ENCODE measurements at places on chromosomes 6 and 20.

DNA sequence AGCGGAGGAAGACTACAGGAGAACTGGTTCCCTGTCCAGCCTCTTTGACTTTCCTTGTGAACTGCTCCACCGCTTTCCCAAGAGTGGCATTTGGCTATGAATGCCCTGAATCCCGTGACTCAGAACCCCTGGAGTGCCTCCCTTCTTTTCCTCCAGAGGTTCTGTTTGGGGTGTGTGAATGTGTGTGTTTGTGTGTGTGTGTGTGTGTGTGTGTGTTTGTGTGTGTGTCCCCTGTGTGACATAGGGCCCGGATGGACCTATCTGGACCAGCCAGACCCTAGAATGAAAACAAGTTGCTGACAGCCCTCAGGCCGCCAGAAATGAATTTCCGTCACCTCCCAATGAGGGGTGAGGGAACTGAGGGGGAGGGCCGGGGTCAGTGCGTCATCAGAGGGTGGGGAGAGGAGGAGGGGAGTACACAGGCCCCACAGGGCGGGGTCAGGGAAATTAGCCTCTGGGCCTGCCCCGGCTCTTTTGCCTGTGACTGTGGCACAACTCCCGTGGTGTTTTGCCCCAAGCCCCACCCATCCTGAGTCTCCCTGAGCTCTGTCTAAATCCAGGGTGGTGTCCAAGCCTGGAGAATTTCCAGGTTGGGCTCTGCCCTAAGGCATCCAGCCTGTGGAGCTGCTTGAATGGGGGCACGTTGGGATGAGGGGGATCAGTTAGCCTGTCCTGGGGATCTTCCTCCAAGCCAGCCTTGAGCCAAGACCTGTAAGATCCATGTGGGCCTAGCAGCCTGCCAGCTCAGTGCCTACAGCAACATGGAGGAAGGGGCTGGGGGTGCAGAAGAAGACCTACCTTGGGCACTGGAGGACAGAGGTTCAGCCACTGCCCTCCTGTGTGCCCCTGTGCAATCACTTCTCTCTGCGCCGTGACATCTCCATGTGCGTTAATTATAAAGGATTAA lies 15.2 kb upstream of the MRPS18A start:
- peak; percentile 96 for DNase-seq

DNA sequence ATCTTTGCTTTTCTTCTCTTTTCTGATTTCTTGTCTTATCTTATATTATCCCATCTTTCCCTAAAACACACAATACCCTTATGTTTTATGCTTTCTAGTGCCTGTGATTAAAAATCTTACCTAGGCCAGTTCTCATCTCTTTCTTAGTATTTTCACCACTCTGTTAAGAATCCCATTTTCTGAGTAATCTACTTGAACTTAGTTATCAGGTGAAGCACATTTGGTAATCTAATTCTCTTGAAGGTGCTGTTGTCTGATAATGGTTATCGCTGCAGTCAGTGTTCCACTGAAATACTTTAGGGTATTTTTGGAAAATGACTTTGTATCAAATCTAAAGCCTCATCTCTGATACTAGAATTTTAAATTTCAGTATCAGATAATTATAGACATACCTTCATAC lies 192.5 kb upstream of the MAN1A1 start:
- no peak for DNase-seq

DNA sequence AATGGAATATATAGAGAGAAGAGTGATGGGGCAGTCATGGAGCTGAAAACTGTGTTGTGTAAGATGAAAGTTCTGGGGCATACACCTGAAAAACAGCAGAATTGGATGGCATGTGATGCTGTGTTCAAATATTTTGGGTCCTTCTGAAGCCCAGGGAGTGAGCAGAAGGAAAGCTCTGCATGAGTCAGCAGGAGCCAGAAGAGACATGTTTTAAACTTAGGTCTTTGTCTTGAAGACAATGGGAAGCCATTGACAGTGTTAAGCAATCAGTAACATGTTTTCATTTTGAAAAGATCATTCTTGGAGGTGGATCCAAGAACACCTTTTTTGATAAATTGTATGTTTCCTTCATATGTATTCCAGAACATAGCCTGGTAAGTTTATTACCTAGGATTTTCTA lies 38.9 kb upstream of the MAFB start:
- no peak for DNase-seq

DNA sequence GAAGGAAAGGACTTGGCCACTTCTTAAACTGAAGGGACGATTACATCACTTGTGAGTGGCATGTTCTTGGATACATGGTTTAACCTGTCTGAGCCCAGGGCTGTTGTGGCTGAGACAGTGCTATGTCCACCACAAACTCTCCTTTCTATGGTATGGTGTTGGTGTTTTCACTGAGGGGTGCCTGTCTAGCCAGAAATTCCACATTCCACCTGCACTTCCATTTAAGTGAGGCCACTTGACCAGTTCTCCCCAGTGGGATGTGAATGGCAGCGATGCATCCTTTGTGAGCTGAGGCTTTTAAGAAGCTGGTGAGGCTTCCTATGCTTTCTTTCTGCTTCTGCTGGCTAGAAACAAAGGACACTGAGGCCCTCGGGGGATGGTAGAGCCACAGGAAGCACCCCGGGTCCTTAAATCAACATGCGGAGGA lies 151.4 kb upstream of the CHD6 start:
- DNase-seq = no peak

- DNase-seq = no peak
Measured at GRCh38 chr6:33787346-33787953, 1.5 kb downstream of the LEMD2 start.

- no peak for DNase-seq
Measured at GRCh38 chr6:85465762-85466161, 15.9 kb downstream of the NT5E start.

GRCh38 chr20:38258545-38259215 lies 1.9 kb downstream of the KIAA1755 start:
- DNase-seq = no peak
